ENCODE measurements at places on chromosomes 12 and 14.

DNA sequence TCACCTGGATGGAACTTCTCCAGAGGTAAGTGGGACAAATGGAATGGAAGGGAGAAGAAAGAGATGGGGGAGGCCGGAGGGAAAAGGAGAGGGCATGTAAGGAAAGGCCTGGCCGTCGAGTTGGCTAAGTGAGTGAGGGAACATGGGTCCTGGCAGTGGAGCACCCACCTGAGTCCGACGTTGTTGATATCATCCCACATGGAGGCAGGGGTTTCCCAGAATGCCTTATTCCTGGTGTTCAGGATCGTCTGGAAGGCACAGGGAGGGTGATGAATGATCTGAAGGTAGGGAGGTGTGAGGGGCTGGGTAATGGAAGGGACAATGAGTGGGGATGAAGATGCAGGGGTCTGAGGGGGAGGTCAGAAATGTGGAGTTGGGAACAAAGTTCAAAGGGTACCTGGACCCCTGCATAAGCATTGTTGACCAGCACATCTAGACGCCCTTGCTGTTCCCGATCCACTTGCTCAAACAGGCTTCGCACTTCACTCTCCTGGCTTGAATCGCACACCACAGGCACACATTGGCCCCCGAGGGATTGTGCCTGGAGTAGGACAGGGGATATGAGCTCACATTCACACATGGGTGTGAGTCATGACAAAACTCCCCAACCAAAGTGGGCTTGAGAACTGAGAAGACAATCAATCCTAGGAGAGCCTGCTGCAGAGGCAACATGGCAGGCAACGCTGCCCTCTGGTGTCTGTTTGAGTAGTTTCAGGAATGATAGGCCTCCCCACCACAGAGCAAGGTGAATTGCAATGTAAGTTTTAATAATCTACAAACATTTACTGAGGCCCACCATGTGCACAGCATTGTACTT is 3.0 kb downstream of the DHRS1 start:
- DNase-seq, result peak; percentile 54

DNA sequence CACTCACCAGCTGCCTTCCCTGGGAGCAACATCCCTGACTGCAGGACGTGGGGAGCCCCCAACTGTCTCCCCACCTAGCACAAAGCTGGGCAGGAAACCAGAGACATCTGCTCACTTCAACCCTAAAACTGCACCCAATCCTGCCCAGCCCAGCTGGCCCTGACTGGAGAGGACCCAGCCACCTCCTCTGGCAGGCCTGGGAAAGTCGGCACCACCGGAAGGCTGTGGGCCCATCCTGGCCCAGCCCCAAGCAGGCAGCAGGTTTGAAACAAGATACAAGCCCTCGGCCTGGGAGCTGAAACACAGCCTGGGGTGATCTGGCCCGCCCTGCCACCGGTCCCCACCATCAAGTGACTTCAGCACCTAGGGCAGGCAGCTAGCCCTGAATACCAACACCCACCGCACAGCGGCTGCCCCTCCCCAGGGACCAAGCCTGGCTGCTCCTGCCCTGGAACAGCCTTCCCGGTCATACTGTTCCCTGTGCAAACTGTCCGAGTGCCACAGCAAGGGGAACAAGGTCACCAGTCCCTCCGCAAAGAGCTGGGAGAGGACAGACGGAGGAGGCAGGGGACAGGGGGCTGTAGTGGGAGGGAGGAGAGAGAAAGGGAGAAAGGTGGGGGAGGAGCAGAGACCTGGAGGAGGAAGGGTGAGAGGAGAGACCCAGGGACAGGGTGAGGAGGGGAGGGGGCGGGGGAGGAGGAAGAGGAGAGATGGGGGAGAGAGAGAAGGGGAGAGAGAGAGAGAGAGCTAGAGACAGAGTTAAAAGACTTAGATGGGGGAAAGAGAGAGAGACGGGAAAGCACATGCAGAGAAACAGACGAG is 115.7 kb downstream of the RFLNA start:
- DNase-seq, result no peak

- DNase-seq, result peak; percentile 33
Measured at GRCh38 chr12:42130672-42131402, 13.8 kb downstream of the GXYLT1 start.

GRCh38 chr12:76997011-76997780 is 68.2 kb downstream of the E2F7 start:
- no peak for DNase-seq

DNA sequence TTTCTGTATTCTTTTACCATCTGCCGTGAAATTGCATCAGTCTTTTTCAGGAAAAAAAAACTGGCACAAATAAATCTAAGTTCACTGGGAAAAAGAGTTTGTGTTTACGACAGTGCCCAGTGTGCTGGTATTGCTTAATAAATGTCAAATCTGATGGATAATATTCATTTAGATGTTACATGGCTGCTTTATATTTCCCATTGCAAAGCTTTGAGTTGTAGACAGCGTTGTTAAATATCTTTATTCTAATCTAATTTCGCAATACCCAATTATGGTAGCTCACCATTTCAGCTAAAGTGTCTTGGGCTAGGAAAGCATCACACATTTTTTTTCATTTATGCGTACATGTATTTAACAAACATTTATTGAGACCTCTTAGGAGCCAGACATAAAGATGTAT is 1994.5 kb upstream of the FLRT2 start:
- DNase-seq, result no peak

GRCh38 chr14:58072288-58073071 is 79.5 kb downstream of the ARMH4 start:
- DNase-seq, result peak; percentile 47

DNA sequence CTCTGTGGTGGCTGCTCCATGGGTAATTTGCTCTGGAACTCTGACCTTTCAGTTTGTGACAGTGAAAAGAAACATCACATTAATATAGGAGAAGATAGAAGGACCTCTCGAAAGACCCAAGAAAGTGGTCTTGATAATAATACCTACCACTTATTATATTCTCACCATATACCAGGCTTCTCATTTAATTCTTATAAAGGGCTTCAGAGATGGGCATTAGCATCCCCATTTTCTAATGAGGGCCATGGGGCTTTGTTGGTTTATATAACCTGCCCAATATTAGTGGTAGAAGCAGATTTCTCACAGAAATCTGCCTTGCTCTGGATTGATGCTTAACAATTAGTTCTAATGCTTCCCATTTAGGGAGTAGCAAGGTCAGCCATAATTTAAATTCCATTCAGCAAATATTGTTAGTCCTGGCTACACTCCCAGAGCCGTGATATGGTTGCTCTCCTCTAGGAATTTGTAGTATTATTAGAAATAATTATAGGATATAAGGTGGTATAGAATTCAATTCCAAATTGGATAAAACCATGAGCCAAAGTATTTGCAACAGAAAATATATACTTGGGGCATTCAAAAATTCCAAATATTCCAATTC is 7.4 kb upstream of the AMIGO2 start:
- DNase-seq, result no peak
